ENCODE measurements at places on chromosomes 4 and X.

DNA sequence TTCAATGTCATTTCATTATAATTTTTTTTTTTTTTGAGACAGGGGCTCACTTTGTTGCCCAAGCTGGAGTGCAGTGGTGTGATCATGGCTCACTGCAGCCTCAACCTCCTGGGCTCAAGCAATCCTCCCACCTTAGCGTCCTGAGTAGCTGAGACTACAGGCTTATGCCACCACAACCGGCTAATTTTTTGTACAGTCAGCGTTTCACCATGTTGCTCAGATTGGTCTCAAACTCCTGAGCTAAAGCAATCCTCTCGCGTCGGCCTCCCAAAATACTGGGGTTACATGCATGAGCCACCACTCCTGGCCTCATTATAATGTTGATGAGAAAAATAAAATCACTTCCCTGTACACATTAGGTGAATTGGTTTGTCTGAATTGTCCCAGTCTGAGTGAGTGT is 16.9 kb downstream of the TAF7L start:
- DNase-seq, result no peak

GRCh38 chr4:26061248-26061986 is 147.4 kb downstream of the SMIM20 start:
- DNase-seq, result no peak

DNA sequence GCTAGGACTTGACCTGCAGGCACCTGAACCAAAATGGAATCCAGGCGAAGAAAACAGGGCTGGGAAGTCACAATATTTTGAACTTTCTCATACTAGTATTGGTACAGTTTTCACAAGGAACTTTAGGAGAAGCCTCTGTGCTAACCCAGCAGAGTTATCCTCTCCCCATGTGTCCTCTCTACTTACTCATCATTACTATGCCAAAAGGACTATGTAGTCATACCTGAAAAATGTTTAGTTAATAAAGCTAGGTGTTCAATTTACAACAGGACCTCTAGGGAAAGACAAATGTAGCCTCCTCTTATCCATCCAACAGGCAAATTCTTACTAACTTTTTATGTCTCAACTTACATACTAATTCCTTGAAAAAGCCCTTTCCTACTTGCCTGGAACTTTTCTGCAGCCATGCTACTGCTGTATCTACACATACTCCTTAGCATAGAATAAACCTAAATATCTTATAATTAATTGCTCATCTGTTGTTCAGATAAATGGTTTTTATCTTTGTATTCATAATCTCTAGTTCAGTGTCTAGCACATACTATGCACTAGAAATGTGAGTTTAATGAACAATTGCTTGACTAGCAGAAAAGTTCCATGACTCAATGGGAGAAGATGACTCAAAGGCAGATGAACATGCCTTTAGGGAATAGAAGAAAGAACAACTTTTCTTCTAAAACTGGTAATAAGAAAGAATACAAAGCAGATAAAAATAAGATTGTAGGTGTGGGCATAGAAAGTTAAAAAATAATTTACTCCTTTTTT is 215.5 kb upstream of the VEGFC start:
- DNase-seq, result no peak

GRCh38 chr4:70688795-70689231 is 481 bp downstream of the UTP3 start:
- DNase-seq, result no peak

GRCh38 chr4:122053186-122053585 is 98.9 kb upstream of the BLTP1 start:
- DNase-seq, result no peak

DNA sequence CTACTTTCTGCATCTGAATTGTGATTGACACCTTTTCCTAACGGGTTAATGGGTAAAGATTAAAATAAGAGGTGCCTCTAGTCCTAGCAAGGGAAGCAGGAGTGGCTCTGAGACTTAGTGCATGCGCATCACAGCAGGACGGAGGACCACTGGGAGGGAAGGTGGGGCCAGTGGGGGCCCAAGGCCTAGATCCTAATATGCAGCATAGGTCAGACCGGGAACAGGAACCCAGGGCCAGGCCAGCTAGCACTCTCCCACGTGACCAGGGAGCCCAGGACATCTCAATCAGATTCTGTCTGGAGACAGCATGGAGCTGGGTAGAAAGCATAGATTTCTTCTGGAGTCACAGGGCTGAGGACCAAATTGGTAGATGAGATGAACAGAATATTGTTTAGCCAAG is 55.7 kb downstream of the RASL11B start:
- DNase-seq, result no peak

- DNase-seq, result peak; percentile 68
Observed at GRCh38 chr4:137307806-137308205, 224.5 kb downstream of the PCDH18 start.

DNA sequence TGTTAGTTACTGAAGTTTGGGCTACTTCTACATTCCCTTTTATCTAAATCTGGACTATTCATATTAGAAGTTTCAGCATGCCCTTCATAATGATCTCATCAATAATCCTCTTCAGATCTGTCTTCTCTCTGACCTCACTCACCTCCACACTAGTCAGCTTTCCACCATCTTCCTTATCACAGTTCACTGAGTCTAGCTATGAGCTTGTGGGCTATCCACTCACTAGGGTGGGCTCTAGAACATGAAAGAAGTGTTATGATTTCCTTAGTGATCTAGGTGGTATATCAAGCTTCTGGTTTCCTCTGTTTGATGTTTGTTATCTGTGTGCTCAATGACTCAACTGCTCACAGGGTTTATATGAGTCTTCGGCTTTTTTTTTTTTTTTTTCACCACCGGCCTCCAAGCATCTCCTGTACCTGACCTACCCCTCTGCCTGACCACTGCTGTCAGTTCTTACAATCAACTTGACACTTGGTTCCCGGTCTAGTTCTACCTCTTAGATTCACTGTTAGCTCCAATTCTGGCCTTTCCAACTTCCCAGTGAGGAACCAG is 103.1 kb downstream of the PAPSS1 start:
- DNase-seq, result no peak

GRCh38 chr4:85482010-85482738 is 7.2 kb downstream of the ARHGAP24 start:
- no peak for DNase-seq

- no peak for DNase-seq
Observed at GRCh38 chr4:113131136-113131535, 81.7 kb downstream of the ANK2 start.

DNA sequence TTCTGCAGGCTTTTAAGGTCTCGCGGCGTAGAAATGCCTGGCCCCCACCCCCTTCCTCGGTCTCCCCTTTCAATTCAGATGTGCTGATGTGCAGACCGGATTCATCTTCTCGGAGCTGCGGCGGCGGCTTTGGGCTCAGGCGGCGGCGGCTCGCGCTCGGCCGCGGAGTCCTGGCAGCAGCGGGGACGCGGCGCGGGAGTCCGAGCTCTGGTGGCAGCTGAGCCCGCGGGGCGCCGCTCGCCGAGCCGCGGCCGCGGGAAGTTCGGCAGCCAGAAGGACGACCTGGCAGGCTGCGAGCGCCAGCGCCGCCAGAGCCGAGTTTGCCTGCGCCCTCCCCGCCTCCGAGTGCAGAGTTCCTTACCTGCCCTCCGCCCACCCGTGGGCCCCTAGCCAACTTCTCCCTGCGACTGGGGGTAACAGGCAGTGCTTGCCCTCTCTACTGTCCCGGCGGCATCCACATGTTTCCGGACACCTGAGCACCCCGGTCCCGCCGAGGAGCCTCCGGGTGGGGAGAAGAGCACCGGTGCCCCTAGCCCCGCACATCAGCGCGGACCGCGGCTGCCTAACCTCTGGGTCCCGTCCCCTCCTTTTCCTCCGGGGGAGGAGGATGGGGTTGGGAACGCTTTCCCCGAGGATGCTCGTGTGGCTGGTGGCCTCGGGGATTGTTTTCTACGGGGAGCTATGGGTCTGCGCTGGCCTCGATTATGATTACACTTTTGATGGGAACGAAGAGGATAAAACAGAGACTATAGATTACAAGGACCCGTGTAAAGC is 448 bp downstream of the TLL1 start:
- no peak for DNase-seq

DNA sequence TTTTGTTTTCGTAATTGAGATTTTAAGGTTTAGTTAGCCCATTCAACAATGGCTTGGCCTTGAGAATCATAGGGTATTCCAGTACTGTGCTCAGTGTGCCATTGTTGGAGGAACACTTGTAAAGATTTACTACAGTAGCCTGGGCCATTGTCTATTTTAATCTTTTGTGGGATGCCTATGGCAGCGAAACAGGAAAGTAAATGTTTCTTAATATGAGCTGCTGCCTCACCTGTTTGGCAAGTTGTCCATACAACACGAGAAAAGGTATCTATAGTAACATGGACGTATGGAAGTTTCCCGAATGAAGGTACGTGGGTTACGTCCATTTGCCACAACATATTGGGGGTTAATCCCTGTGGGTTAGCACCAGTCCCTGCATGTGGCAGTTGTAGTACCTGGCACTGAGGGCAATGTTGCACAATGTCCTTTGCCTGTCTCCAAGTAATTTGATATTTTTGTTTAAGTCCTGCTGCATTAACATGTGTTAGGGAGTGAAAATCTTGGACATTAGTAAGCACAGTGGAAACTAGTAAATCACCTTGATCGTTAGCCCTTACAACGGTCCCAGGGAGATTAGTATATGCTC is 38.6 kb upstream of the AADAT start:
- DNase-seq, result no peak

DNA sequence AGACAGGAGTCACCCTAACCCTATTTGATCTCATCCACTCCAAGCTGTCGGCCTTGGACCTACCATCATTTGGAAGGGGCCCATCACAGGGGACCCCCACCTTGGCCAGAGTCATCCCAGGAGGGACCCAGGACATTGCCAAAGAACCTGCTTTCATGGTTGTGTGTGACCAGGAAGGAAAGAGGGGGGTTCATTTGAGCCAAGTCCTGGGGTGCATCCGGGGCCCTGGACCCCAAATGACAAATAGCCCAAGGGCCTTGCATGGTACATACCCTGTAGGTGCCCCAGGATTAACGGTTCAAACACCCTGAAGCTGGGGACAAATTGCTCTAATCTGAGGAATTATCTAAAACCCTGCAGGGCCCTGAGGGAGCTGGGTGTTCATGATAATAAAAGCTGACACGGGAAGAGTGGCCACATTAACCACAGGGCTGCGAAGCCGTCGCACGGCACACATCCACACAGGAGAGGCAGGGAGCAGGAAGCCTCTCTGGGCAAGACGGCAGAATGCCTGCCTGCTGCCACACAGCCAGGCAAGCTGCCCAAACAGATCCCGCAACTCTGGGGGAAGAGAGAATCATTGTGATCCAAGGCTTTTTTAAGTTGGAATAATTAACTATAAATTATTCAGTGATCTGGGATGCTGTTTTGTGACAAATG is 28.2 kb upstream of the PPP2R2C start:
- no peak for DNase-seq

GRCh38 chrX:40157228-40158035 is 59.7 kb upstream of the BCOR start:
- DNase-seq, result no peak

- no peak for DNase-seq
Observed at GRCh38 chrX:40418146-40418812, 162.5 kb upstream of the ATP6AP2 start.

GRCh38 chrX:25300994-25301393 is 285.2 kb upstream of the ARX start:
- no peak for DNase-seq

DNA sequence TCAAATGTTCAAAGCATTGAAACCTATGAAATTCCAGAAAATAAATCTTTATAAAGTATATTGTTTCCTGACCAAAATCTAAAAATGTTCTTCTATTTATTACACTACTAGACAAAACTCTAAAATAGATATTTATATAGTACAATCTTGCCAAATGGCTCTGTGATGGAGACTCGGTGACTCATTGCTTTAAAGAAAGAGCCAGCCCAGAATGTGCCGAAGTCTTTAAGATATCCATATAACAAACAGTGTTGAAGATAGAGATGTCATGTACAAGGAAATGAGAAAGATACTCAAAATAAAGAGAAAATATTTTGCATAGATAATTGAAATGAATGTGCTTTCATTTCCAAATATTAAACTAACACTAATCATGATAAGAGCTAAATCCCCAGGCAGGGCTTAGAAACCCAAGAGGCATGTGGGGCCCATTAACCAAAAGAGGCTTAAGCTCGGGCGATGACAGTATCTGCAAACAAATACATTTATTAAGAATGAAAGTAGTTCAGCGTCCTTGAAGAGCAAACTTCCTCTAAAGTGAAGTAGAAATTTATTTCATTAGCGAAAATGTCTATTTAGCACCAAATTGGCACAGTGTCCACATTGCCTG is 102.1 kb upstream of the FAM9B start:
- DNase-seq, result no peak

DNA sequence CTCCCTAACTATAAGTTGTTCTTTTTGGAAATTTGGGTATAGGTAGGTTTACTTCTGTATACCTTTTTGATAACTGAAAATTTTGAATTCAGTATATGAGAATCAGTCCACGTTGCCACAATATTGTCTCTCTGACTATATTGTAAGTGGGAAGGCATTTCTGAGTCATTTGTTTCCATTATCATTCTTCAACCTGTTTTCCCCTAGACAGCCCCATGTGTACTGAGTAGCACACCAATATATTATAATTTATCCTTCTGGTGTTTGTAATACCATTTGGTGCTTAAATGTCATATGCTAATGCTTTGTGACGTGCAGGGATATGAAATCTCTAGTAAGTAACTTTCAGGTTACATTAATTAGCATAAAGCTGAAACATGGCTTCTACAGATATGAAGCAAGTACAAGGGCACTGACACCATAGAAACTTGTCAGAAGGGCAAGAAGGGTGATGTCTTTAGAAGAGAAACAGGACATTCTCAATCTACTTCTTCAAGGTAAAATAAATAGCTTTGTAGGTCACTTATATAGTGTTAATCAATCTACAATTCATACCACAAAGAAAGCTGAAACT is 27.7 kb downstream of the PAK3 start:
- DNase-seq, result no peak

GRCh38 chr4:174869339-174869738 is 40.3 kb upstream of the GLRA3 start:
- DNase-seq, result no peak

- peak; percentile 96 for DNase-seq
Observed at GRCh38 chr4:52959541-52959940, 97.4 kb downstream of the RASL11B start.

DNA sequence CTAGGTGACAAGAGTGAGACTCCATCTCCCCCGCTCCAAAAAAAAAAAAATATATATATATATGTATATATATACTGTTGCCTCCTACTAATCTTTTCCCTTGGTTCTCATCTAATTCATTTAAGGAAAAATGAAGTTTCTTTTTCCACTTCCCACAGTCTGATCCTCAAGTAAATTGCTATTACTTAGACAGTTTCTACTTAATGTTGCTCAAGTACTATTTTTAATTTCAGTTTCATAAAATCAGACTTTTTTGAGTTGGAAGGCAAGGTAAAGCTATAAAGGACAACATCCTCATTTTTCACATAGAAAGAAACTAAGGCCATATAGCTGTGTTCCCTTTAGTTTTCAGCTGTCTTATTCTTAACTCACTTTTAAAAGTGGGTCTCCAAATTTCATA is 5.8 kb downstream of the RXFP1 start:
- no peak for DNase-seq

DNA sequence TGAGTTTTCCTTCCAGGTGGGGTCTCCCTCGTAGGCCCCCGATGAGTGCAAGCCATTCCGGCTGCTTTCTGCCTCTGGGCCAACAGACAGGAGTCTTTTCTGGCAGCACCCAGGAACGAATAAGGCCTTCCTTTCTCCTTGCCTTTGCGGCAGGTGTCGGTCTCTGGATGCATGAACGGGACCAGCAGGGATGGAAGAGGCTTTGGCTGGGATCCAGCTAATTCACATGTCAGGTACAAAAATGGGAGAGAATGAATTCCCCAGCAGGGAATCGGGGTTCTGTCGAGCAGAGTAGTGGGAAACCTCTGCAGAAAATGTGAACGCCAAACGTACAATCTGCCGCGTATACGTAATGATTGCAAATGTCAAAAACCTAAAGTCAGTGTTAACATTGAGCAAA is 146.1 kb upstream of the TBL1X start:
- DNase-seq, result no peak
